CD14-positive monocyte (primary cell): ENCODE measurements at places on chromosomes 4 and X.

- no peak for DNase-seq
Measured at GRCh38 chr4:8740666-8741395, 130.8 kb downstream of the HMX1 start.

DNA sequence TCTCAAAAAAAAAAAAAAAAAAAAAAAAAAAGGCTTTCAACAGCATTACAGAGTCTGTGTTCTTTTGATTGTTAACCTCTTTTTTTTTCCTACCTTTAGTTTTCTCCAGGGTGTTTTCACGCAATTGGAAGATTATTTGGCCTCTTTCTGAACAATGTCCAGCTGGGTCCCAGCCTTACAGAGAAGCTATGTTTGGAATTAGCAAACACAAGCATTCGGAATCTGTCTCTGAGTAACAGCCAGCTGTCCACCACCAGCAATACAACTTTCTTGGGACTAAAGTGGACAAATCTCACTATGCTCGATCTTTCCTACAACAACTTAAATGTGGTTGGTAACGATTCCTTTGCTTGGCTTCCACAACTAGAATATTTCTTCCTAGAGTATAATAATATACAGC lies 13.3 kb downstream of the TLR3 start:
- no peak for DNase-seq

DNA sequence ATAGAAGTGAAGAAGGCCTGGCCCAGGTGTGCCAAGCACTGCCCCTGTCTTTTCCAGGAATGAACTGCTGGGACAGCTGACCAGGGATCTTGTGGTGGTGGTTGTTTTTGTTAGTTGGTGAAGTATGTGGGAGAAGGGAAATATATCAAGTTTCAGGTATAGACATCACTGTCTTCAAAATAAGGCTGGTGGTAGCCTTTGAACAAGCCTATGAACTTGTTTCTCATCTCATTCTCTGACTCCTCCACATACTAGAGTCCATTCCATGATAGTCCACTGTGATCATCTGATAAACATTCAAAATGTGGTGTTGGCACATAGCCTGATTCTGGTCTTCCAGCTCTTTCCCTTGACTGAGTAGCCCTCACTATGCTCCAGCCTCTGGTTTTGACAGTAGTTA lies 303.7 kb downstream of the CAMK2D start:
- DNase-seq = no peak

DNA sequence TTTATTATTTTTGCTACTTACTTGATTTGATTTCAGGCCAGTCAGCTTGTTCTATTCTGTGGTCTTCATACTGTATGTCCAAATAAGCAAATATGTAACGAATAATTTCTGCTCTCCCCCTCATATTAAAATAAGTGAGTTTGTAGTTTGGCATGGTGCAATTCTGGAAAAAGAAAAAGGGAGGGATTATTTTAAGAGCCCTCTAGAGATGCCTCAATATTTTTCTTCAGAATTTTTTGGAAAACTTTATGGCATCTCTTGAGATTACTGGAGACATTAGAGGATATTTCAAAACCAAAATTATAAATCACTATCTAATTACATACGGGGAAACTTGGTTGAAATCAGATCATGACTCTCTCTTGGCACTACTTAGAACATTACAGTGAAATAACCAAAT lies 8.2 kb downstream of the HPGDS start:
- DNase-seq = no peak

DNA sequence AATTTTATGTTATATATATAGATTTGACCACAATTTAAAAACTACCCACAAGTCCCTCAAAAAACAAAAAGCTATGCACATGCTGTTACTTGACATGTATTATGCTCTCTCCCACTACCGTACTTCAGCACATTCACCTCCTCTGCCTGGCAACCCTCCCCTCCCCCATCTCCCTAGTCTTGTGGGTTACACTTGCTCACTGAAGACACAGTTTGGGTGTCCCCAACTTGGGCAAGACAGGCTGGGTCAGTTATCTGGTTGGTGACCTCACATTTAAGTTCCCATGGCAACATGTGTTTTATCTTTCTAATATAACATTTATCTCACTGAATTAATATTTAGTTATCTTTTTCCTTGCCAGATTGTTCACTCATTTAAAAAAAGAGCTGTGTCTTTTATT lies 32.7 kb downstream of the SEC24D start:
- DNase-seq = peak; percentile 11

GRCh38 chr4:110075083-110075738 lies 123.2 kb downstream of the ELOVL6 start:
- DNase-seq = no peak

DNA sequence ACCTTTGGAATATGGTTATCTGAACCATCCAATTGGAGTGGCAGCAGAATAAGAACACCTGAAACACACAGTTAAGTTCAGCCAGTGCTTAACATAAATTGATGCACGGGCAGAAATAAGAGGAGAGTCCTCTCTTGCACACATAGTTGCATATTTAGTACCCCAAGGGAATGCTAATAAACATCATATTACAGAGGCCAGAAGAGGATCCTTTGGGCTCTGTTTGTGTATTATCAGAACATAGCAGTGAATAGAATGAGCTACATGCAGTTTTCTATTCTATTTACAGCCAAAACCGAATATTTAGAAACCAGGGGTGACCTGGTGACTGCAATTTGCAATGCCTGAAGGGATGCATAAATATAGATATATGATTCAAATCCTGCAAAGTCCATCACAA lies 300.8 kb upstream of the GALNT7 start:
- no peak for DNase-seq

DNA sequence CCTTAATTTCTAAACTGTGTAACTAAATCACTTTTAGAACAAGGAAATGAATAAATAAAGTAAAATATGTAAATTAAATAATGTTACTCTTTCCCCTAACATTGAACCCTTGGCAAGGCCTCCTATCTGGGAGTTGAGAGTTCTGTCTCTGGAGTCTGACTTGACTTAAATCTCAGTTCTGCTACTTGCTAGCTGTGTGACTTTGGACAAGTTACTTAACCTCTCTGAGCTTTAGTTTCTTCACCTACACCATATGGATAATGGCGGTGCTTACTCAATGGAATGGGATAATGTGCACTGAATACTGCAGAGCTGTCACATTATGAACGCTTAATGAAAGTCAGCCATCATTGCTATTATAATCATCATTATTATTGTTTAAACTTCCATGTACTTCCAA lies 92.1 kb upstream of the SOD3 start:
- no peak for DNase-seq

DNA sequence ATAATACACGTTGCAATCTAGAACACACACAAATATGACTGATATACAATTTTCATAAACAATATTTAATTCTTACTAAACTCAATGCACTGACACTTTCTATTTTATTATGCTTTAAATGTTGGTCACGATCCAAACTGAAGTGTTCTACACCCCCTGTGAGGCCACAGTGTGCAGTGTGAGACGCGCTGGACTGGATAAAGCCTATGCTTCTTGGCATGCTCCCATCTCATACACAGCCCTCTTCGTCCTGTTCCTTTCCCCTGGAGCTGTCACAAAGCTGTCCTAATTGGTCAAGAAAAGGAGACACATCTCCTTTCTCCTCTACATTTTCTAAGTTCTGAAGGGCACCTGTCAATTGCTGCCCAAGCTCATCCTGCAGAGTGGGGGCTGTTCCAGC lies 72.0 kb downstream of the SCD5 start:
- DNase-seq = no peak

DNA sequence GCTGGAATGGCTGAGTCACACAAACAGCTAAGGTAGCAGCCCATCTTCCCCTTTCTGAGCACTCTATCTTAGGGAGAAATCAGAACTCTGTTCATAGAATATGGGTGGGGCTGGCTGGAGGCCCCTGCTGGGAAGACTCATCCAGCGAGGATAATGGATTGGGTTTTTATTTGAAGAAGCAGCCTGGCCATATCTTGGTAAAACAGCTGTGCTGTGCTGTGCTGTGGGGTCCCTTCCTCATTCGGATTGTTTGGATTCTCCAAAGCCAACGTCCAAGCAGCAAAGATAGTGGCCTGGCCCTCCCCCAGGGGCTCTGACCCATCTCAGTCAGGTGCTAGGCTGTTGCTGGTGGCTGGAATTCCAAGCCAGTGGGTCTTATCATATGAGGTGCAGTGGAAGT lies 63.8 kb downstream of the ZNF718 start:
- DNase-seq = no peak

DNA sequence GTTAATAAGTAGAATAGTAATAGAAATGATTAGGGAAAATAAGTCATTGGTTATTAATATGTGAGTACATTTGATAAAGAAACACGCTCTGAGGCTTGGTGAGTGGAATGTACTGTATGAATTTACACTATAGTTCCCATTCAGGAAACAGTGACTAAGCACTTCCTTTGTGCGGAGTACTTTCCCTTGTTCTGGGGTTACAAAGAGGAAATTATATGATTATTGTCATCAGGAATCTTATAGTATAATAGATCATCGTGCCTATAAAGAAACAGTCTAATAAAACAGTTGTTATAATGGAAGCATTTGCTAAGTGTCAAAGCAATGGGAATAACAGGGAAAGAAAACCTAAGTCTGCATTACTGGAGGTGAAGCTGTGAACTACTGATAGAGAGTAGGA lies 138.0 kb downstream of the RPA4 start:
- no peak for DNase-seq

DNA sequence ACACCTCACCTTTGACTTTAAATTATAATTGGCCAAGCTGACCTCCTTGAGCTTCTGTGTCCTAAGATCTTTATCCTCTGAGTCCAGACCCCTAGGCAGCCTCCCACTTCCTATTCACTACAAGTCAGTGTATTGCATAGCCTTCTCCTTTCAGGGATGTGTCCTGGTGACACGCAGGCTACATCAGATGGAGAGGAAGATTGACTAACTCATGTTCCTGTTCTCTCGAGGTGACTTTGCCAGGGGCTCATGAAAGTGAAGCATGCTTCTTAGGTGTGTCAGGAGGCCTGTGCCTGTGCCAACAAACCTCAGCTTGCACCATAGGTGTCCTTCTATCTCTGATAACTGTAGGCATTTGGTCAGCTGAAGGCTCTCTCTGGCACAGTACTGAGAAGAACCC lies 195.7 kb upstream of the HS3ST1 start:
- DNase-seq = no peak

GRCh38 chr4:80011636-80012236 lies 61.3 kb downstream of the ANTXR2 start:
- DNase-seq = no peak

GRCh38 chr4:184473499-184474262 lies 669 bp downstream of the IRF2 start:
- DNase-seq = no peak

GRCh38 chr4:170248576-170248975 lies 158.8 kb upstream of the AADAT start:
- DNase-seq = no peak

DNA sequence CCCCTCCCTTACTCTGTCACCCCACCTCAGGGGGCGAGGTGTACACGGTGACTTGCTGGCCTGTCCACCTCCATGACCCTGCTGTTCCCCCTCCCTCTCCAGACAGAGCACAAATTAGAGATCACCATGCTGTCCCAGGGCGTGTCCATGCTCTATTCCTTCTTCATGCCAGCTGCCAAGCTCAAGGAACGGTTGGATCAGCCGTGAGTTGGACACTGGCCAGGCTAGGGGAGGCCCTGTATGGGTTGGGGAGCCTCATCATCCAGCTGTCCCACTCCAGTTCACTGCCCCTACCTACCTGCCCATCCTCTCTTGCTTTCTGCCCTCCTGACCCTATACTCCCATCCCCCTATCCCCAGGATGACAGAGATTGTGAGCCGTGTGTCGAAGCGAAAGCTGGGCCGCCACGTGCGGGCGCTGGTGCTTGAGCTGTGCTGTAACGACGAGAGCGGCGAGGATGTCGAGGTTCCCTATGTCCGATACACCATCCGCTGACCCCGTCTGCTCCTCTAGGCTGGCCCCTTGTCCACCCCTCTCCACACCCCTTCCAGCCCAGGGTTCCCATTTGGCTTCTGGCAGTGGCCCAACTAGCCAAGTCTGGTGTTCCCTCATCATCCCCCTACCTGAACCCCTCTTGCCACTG lies 3.9 kb upstream of the CDK16 start:
- DNase-seq = no peak

- no peak for DNase-seq
Measured at GRCh38 chr4:55442541-55442940, 46.8 kb downstream of the TMEM165 start.

DNA sequence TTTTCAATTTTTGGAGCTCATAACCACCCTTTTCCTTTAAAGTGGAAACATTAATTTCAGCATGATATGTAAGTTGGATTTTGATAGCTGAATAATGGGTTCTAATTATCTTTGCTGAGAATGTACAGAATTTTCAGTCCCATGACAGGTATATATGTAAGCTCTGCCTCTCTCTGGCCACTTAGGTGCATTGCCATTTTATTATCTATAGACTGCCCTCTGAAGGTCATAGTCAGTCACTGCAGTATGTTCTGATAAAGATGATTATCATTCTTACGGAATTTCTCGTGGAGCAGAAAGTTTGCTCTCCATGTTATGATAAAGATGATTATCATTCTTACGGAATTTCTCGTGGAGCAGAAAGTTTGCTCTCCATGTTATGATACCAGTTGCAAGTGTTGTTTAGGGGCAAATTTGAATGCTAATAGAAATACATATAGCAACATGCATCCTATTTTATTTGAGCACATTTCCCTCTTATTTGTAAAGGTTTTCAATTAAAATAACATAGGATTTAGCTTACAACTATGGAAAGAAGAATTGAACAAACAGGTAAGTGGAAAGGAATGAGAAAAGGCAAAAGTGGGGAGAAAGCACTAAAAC lies 10.4 kb downstream of the AFP start:
- DNase-seq = peak; percentile 6

GRCh38 chr4:157265281-157265680 lies 44.8 kb downstream of the GRIA2 start:
- no peak for DNase-seq

GRCh38 chrX:154596290-154596929 lies 11.5 kb downstream of the CTAG1A start:
- DNase-seq = peak; percentile 5

GRCh38 chr4:89134775-89135319 lies 23.5 kb downstream of the TIGD2 start:
- DNase-seq = no peak

GRCh38 chrX:5549512-5549911 lies 679.2 kb downstream of the NLGN4X start:
- no peak for DNase-seq

DNA sequence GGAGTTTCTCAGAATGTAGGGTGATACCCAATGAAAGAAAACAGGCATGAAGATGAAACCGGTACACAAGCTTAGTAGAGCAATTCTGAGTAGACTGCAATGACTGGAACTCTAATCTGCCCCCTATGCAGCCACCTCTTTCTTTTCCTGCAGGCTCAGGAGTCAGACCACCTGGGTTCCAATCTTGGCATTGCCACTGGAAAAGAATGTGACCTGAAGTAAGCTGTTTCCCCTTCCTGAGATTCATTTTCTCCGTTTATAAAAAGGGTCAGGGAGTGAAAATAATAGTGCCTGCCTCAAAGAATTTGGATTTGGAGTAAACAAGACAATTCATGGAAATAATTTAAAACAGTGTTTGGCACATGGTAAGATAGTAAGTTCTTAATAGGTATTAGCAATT lies 1464.0 kb downstream of the PCDH7 start:
- no peak for DNase-seq

DNA sequence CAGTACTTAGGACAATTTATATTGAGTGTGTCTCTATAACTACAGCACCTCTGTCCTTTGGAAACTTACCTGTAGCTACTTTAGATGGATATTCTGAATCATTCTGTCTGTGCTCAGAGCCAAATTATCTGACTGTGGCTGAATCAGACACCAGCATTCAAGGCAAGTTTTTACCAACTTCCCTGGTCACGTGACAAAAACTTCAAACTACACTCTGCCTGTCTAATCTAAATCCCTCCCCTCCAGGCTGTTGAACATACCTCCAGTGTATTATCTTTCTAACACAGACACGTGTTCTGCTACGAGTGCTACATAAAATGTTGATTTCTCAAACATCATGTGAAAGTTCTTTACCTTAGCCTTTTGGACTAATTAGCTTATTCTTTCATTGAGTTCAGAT lies 641.2 kb upstream of the CPEB2 start:
- no peak for DNase-seq
